ENCODE measurements at places on chromosomes 4 and X.
A peak's percentile ranks its signal among the peaks of the same experiment; 100 is the strongest.

DNA sequence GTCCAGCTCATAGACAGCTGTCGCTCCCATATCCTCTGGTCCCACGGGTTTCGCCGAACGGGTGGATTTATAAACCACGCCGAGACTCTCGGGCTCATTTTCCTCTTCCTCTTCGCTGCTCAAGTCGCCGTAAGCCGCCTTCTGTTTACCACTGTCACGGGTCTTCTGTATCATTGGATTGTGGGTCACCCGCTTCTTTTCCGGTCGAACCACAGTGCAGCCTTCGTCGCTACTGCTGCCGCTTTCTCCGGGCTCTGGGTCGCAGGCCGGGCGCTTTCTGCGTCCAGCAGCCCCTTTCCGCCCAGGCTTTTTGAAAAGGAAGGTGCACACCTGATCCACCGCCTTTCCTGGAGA, 311 bp downstream of the RNF113A start:
- DNase-seq, result peak; percentile 33

DNA sequence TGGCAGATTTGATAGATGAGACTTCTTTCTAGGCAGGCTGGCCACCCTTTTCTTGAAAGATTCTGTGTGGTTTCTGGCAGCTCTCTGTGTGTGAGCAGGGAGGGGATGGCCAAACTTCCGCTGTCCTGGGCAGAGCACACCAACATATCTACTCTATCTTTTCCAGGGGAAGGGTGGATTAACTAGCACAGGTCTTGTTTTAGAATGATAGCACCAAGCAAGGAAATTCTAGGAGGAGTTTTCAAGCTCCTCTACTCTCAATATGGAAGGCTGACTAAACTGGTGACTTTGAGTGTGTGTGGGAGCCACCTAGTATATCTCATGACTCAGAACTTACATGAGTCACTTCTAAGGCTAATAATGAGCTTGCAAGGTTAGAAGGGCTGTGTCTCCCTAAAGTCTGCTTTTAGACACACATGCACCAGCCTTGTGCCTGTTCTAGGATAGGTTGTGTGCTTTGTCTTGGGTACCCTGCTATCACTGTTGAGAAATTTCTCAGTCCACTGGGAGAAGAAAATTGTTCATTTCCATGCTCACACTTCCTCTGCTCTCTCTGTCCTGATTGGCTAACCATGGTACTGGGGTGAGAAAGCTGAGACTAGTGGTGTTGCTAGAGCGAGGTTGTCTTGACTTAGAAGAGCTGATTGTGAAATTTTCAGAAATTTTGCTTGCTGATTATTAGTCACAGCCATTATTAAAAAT, 72.9 kb downstream of the YIPF6 start:
- DNase-seq, result no peak

- no peak for DNase-seq
These were observed 381.1 kb upstream of the MAGEB2 start for GRCh38 chrX:29834311-29834710.

- no peak for DNase-seq
These were observed 47.3 kb upstream of the KCNE5 start for GRCh38 chrX:109672239-109672638.

GRCh38 chr4:61723492-61723891, 523.4 kb downstream of the ADGRL3 start:
- no peak for DNase-seq

DNA sequence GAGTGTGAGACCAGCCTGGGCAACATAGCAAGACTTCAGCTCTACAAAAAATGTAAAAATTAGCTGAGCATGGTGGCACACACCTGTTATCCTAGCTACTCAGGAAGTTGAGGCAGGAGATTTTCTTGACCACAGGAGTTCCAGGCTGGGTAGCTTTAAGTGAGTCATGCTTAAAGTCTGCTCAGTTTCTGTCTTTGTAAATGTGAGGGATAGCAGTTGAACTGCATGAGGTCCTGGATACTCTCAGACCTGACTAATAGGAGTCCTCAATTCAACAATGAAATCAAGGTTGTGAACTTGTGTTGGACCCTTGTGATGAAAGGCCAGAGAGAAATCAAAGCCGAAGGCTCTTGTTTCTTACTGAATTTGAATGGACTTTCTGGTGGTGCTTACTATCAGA, 45.2 kb downstream of the STARD8 start:
- DNase-seq, result no peak

GRCh38 chr4:105605493-105605892, 53.1 kb downstream of the ARHGEF38 start:
- no peak for DNase-seq

DNA sequence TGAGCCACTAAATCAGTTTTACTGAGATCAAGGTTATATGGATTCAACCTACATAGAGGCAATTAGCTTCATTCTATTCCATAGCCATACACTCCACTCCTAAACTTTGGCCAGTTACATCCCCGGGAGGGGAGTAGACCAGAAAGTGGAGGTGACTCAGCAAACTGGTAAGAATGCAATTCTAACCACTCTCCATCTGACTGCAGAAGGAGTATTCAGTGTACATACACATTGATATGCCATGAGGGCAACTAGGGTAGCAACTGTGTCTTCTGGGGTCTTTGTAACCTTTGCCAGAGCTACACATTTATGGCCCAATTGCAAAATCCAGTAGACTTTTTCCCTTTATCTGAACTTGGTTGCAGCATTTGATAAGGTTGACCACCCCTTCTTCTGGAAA, 7.6 kb downstream of the SLC25A43 start:
- no peak for DNase-seq

DNA sequence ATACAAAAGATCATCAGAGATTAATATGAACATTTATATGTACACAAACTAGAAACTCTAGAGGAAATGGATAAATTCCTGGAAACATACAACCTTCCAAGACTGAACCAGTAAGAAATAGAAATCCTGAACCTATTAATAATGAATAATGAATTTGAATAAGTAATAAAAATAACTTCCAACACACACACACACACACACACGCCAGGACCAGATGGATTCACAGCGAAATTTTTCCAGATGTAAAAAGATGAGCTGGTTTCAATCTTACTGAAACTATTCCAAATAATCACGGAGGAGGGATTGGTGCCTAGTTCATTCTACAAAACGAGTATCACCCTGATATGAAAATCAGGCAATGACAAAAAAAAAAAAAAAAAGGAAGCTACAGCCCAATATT, 1095.0 kb downstream of the FAT4 start:
- no peak for DNase-seq

GRCh38 chrX:70434352-70434866, 10.2 kb upstream of the DLG3 start:
- peak; percentile 64 for DNase-seq

DNA sequence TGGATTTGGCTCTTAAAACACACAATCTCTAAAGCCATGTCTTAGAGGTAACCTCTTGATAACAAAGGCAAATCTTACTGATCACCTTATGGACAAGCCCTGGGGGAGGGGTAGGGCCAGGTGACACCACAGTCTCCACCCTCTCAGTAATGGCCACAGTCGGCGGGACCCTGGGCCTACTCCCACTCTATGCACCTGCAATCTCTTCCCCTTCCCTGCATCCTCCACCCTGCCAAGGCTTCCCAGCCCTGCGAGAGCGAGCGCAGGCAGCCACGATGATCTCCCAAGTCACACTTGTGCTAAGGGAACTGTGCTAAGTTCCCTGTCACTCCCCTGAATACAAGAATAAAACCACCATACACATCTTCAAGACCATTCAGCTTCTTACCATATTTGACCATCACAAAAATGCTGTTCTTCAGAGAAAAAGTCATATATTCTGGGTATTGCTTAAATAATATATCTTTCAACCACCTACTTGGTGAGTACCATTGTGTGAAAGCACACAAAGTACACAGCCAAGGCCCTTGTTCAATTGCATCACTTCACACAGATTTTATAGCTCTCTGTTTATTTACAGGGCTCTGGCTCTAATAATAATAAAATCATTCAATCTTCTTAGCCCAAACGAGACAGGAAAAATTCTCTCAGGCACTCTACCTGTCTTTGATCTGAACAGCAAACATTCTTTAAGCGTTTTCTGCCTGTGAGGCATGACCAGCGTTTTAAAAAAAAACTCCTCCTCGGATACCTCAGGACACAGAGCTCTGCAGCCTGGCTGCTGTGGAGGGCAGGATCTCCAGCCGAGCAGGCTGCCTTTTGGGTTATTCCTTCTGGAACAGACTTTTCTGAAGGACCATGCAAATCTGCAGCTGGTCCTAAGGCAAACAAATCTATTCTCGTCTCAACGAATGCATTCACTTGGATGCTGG, 115.7 kb upstream of the MAP3K15 start:
- no peak for DNase-seq

DNA sequence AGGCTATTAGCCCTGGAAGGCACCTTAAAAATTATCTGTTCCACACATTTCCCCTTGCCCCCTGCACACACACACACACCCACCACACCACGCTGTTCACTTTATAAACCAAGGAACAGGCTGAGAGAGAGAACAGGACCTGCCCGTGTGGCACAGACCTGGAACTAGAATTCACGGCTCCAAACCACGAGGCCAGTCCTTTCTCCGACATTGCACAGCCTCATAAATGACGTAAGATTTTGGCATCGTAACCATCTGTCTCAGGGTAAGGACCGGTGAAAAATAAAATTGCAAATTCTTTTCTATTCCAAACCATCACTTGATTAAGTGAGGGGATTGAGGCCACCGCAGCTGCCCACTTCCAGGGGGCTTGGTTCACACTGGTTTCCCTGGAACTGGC, 330.3 kb downstream of the BCOR start:
- no peak for DNase-seq

DNA sequence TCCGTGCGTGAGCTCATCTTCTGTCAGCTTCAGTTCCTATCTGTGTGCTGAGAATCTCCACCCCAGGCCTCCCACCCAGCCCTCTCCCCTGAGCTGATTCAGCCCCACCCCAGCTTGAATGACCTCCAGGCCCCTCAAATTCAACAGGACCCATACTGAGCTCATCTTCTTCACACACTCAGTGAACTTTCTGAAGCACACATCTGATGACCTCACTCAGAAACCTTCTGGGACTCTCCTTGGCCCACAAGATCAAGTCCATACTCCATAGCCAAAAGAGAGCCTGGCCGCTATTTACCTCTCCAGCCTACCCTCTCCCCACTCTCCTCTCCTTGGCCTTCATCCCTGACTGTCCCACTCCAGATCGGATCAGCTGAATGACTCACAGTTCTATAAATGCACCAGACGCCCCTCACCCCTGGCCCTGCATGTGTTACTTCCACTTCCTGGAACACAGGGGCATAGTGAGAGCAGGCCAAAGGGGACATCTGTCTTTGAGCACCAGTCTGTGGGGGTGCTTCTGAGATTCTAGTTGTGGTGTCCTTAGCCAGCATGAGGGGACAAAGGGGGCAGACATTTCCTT, 62.5 kb downstream of the PJA1 start:
- DNase-seq, result no peak

DNA sequence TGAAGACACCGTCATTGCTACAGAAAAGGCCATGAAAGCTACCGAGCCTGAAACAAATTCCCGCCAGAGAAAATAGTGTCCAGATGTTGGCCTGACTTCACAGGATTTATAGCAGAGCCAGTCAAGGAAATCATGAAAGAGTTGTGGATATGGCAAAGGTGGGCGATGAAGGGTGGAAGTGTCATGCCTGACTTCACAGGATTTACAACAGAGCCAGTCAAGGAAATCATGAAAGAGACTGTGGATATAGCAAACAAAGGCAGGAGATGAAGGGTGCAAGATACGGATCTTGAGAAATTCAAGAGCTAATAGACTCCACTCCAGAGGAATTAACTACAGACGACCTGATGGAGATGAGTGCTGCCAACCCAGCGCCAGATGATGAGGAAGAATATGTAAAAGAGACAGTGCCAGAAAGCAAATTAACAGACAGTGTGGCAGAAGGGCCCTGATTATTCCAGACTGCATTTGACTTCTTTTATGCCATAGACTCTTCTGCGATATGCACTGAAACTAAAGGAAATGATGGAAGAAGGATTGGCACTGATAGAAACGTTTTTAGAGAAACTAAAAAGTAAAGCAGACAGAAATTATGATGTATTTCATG, 17.2 kb downstream of the TRMT44 start:
- DNase-seq, result no peak

DNA sequence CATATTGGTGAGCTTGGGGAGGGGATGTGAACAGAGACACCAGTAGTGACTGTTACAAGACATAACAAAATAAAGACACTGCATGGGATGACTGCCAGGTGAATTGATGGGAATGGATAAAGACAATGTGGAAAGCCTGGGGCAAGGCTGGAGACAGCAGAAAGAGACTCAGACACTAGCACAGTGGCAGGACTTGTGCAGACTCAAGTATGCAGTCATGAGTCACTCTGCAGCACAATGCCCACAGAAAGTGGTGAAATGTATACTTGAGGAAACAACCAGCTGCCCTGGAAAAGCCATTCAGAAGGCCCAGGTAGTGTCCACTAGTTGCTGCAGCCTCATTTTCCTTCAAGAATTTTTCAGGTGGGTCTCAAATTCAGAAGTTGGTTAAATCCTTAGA, 452.3 kb downstream of the MID1IP1 start:
- DNase-seq, result no peak

- peak; percentile 53 for DNase-seq
These were observed at the start of gene ARL9 for GRCh38 chr4:56505269-56506130. ARL9 (plus strand) TSS chr4:56505791; CDS start chr4:56505863, 72 bp downstream.

GRCh38 chrX:6685489-6685888, 150.6 kb upstream of the VCX3A start:
- no peak for DNase-seq

- DNase-seq, result no peak
These were observed 39.2 kb downstream of the SERPINA7 start for GRCh38 chrX:105999294-105999693.

DNA sequence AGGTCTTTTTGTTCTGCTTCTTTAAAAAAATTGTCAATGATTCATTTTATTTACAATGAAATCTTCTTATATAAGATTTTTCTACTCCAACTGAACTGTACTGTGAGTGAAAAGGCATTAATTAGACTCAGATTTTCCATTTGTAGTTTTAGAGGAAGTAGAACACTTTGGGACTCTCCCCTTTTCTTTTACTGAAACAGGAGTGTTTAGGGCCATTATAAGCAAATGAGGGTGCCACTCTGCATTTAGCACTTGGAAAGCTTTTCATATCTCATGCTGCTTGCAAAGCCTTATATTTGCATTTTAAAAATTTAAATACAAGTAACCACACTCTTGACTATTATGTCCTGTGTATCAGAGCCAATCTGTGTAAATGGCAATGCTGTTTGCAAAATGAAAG, 584.3 kb downstream of the KLHL13 start:
- DNase-seq, result no peak

- no peak for DNase-seq
These were observed 556 bp upstream of the SMARCA5 start for GRCh38 chr4:143512978-143513313.

DNA sequence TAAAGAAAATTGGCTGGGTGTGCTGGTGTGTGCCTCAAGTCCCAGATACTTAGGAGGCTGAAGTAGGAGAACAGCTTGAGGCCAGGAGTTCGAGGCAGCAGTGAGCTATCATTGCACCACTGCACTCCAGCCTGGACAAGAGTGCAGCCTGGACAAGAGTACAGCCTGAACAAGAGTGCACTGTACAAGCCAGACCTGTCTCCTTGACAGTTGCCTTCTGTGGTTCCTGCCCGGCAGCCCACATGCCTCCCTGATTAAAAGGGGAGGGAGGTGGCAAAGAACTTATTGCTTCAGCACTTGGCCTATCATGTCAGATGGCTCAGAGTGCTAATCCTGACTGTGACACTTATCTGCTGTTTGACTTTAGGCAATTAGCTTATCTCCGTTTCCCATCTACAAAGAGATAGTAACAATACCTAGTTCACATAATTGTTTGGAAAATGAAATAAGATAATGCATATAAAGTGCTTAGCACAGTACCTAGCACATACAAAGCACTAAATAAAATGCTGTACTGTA, 249.1 kb downstream of the DCLK2 start:
- no peak for DNase-seq

Data from CD4-positive, alpha-beta T cell treated with Interleukin-15 for 4 hours (primary cell).